ENCODE measurements at places on chromosomes 2 and 18.

GRCh38 chr2:20382965-20383810 lies 32.5 kb upstream of the PUM2 start:
- H3K4me1 ChIP-seq: no peaks in the 10 kb centered on the region
- no peaks in the 10 kb centered on the region for H3K27me3 ChIP-seq
- no peak overlapping the region for H3K4me3 ChIP-seq
- no peak for DNase-seq
- no peak overlapping the region for H3K27ac ChIP-seq
- H3K36me3 ChIP-seq: no peaks in the 10 kb centered on the region

DNA sequence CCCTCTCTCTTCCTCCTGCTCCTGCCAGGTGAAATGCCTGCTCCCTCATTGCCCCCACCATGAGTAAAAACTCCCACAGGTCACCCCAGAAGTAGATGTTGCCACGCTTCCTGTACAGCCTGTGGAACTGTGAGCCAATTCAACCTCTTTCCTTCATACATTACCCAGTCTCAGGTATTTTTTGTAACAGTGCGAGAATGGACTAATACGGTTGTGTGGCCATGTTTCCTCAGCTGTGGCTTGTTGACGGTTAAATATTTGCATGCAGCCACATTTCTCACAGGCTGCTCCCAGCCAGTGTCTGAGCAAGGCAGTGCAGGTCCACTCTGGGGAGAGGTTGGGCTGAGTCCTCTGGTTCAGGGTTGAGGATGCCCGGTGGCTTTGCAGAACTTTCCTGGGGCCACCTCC lies 27.8 kb upstream of the COPS8 start:
- no peak overlapping the region for H3K4me3 ChIP-seq
- no peaks in the 10 kb centered on the region for H3K4me1 ChIP-seq

DNA sequence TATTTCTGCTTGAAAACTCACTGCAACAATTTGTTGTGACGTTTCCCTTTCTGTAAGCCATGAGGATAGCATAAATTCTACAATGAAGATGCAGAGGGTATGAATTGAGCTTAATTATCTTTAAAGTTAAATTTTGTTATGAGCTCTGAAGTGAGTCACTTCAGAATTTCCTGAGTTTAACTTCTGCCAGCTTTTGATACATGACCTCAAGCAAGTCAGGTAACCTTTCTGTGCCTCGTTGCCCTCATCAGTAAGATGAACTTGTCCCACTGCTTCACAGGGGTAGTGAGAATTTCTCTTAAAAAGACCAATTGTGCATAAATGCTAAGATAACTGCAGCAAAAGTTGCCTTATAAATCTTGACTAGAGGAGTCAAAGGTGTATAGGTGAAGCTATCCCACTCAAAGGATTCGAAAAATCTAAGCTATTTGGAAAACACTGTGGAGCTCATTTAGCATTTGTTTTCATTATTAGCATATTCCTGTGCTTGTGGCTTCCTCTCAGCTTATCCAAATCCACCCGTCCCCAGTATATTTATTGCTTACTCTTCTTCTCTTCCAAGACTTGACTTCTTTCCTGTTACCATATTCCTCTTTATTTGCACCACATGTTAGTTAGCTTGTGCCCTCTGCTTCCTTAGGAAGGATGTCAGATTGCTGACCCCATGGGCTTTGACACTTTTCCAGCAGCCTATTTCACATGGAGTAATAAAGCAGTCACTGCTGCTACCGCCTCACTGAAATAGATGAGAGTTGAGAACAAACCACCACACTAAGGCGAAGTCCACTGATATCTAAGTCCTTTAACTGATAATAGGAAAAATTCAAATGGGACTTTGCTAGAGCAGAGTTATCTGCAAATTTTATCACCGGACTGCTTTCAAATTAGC lies 428.6 kb downstream of the ERBB4 start:
- H3K36me3 ChIP-seq: no peaks in the 10 kb centered on the region
- no peak overlapping the region for H3K27ac ChIP-seq
- no peaks in the 10 kb centered on the region for H3K27me3 ChIP-seq

- no peaks in the 10 kb centered on the region for H3K27me3 ChIP-seq
- peaks cover 27% of the 10 kb centered on the region for H3K4me1 ChIP-seq
- no peaks in the 10 kb centered on the region for H3K36me3 ChIP-seq
- no peak for DNase-seq
- H3K4me3 ChIP-seq: no peak overlapping the region
Measured at GRCh38 chr2:112153179-112153490, 14.9 kb downstream of the FBLN7 start.

GRCh38 chr2:39243469-39244123 lies at the start of gene CDKL4:
Gene CDKL4 (minus strand): TSS chr2:39243970.
- H3K36me3 ChIP-seq: no peaks in the 10 kb centered on the region
- peak; percentile 59 for DNase-seq

DNA sequence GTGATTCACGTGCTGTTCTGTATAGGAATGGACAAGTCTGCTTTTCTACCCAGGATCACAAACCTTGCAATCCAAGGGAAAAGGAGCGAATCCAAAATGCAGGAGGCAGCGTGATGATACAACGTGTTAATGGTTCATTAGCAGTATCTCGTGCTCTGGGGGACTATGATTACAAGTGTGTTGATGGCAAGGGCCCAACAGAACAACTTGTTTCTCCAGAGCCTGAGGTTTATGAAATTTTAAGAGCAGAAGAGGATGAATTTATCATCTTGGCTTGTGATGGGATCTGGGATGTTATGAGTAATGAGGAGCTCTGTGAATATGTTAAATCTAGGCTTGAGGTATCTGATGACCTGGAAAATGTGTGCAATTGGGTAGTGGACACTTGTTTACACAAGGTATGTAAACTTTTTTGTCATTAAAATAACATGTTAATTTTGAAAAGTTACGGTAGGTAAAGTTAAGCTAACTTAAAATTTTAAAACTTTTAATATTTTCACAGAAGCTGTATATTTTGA lies 33.0 kb downstream of the PPM1B start:
- no peak for DNase-seq
- H3K27me3 ChIP-seq: no peaks in the 10 kb centered on the region
- H3K4me3 ChIP-seq: no peak overlapping the region

GRCh38 chr2:69933839-69934613 lies 19.1 kb downstream of the MXD1 start:
- H3K27me3 ChIP-seq: no peaks in the 10 kb centered on the region
- H3K4me3 ChIP-seq: no peak overlapping the region
- peak overlapping the region; percentile 10 for H3K27ac ChIP-seq
- H3K4me1 ChIP-seq: peaks cover 9% of the 10 kb centered on the region
- DNase-seq: no peak
- H3K36me3 ChIP-seq: peaks cover 25% of the 10 kb centered on the region

GRCh38 chr2:159119652-159120257 lies 151.3 kb downstream of the TANC1 start:
- no peaks in the 10 kb centered on the region for H3K27me3 ChIP-seq
- no peak overlapping the region for H3K4me3 ChIP-seq

DNA sequence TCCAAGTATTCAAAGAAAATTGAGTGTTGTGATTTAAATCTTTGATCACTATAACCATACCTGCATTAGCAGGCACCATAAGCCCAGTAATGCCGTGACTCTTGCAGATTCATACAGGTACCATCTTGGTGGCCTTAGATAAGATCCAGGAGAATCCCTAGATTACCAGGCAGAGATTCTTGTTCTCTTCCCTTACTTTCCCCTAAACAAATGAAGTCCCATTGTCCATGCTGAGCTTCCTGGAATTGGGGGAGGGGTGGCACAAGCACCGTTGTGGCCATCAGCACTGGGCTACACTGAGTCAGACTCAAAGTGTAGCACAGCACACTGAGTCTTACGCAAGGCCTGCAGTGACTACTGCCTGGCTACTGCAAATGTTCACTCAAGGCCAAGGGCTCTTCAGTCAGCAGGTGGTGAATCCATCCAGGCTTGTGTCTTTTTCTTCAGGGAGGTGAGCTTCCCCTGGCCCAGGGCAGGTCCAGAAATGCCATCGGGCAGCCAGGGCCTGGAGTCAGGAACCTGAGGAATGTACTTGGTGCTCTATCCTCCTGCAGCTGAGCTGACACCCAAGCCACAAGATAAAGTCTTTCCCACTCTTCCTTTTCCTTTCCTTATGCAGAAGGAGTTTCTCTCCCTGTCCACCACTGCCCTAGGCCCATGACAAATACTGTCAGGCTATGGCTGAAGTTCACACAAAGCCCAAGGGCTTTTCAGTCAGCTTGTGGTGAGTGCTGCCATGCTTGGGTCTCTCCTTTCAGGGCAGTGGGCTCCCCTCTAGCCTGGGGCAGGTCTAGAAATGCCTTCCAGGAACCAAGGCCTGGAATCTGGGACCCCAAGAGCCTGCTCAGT lies 52.6 kb downstream of the CD28 start:
- H3K27me3 ChIP-seq: no peaks in the 10 kb centered on the region

DNA sequence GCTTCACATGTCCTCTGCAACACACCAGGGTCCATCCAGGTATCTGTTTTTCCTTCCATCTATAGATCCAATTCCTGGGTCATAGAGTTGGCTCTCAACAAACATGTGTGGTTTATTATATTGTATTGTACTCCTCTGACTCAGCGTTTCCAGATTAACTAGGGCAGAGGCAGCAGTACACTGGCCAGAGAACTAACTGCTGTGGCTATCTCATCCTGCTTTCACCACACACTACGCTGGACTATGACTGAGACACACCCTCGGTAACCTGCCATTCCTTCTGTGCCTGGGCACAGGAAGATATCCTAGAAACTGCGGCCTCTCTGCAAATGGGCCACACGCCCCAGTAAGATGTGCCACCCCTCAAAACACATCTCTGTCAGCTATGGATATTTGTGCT lies 159.8 kb upstream of the STK17B start:
- H3K27me3 ChIP-seq: no peaks in the 10 kb centered on the region
- no peaks in the 10 kb centered on the region for H3K36me3 ChIP-seq
- no peak for DNase-seq
- no peak overlapping the region for H3K27ac ChIP-seq
- H3K4me3 ChIP-seq: no peak overlapping the region
- H3K4me1 ChIP-seq: no peaks in the 10 kb centered on the region

- no peaks in the 10 kb centered on the region for H3K27me3 ChIP-seq
- H3K4me3 ChIP-seq: no peak overlapping the region
- H3K4me1 ChIP-seq: peaks cover 7% of the 10 kb centered on the region
- no peak overlapping the region for H3K27ac ChIP-seq
- H3K36me3 ChIP-seq: peaks cover 51% of the 10 kb centered on the region
- DNase-seq: no peak
Measured at GRCh38 chr2:27655155-27655951, 8.1 kb downstream of the SUPT7L start.

DNA sequence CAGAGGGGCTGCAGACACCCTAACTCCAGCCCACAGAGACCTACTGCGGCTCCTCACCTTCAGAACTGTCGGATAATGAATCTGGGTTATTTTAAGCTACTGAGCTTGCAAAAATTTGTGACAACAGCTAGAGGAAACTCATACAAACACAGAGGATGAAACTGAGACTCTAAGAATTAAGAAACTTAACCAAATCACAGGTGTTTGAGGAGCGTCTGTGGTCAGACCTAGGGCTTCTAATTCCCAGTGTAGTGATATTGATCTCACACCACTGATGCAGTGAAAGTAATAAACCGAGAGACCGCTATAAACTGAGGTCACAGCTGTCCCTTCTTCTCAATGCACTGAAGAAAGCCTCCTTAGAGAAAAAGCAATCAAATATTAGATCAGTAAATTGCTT lies 110.1 kb downstream of the RGPD3 start:
- H3K27ac ChIP-seq: no peak overlapping the region
- no peak overlapping the region for H3K4me3 ChIP-seq
- DNase-seq: no peak
- peaks cover 4% of the 10 kb centered on the region for H3K27me3 ChIP-seq
- no peaks in the 10 kb centered on the region for H3K36me3 ChIP-seq

GRCh38 chr2:18777250-18777812 lies 188.0 kb upstream of the NT5C1B start:
- H3K4me1 ChIP-seq: no peaks in the 10 kb centered on the region
- H3K36me3 ChIP-seq: no peaks in the 10 kb centered on the region
- H3K4me3 ChIP-seq: no peak overlapping the region
- DNase-seq: no peak

DNA sequence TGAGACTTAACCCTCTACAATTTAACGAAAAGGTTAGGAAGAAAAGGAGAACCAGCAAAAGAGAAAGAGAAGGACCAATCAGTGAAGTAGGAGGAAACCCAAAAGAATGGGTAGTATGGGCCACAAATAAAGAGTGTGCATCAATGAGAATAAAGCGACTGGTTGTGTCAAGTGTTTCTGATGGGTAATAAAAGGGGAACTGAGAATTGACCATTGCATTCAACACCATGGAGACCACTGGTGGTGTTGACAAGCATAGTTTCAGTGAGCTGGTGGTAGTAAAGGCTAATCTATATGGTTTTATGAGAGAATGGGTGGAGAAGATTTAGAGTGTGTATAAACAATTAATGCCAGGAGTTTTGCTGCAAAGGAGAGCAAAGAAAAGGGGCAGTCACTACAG lies 75.4 kb downstream of the CSRNP3 start:
- DNase-seq: no peak
- no peaks in the 10 kb centered on the region for H3K27me3 ChIP-seq
- H3K27ac ChIP-seq: no peak overlapping the region
- no peaks in the 10 kb centered on the region for H3K36me3 ChIP-seq

- H3K27ac ChIP-seq: no peak overlapping the region
- no peaks in the 10 kb centered on the region for H3K36me3 ChIP-seq
- H3K27me3 ChIP-seq: no peaks in the 10 kb centered on the region
- H3K4me1 ChIP-seq: no peaks in the 10 kb centered on the region
- no peak for DNase-seq
Measured at GRCh38 chr2:200476836-200477235, 33.0 kb downstream of the KCTD18 start.

DNA sequence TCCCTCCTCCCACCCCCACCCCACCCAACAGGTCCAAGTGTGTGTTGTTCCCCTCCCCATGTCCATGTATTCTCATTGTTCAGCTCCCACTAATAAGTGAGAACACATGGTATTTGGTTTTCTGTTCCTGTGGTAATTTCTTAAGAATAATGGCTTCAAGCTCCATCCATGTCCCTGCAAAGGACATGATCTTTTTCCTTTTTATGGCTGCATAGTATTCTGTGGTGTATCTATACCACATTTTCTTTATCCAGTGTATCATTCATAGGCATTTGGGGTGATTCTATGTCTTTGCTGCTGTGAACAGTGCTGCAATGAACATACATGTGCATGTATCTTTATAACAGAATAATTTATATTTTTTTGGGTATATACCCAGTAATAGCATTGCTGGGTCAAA lies 12.3 kb upstream of the ASAP2 start:
- no peak for DNase-seq
- H3K4me3 ChIP-seq: no peak overlapping the region
- H3K36me3 ChIP-seq: no peaks in the 10 kb centered on the region
- H3K27ac ChIP-seq: no peak overlapping the region

DNA sequence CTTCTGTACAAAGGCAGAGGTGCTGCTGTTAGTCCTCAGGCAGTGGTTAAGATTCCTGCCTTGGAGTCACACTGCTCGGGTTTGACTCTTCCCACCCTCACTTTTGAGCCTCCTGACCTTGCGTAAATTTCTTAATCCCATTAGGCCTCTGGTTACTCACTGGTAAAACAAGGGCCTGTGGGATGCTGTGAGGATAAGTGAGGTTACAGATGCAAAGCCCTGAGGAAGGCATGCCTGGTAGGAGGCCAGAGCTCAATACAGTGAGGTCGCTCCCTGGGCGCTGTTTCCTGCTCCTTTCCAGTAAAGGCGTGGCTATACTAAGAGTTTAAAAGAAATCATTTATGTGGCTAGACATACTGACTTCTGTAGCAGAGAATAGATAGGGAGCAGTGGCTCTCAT lies 127.5 kb upstream of the TMEM200C start:
- no peaks in the 10 kb centered on the region for H3K27me3 ChIP-seq
- no peak overlapping the region for H3K4me3 ChIP-seq
- H3K27ac ChIP-seq: no peak overlapping the region
- no peak for DNase-seq

All from CD8-positive, alpha-beta memory T cell (primary cell).